Cerebellar cortex (tissue), 1 donor: ENCODE measurements at places on chromosomes 1 and 21.

- peak; percentile 35 for DNase-seq
Observed at GRCh38 chr21:44427241-44428120, 27.8 kb upstream of the LRRC3 start.

GRCh38 chr1:239337799-239338430, 48.5 kb upstream of the CHRM3 start:
- DNase-seq, result no peak

GRCh38 chr1:171844381-171844780, 3.1 kb downstream of the DNM3 start:
- no peak for DNase-seq

DNA sequence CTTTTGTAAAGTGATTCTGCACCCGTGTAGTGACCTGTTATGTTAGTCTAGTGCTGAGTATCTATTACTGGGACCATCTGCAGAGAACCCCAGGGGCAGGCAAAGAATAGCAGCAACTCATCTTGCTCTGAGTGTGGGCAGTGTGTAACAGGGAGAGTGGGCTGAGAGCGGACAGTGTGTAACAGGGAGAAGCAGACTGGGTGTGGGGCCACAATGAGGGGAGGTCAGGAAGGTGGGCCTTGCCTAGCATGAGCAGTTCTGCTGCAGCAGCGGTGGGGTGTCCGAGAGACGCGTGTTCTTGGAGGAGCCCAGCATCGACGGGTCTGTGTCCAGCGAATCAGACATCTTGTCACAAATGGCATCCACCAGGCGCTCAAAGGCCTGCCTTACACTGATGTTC, 41.2 kb upstream of the NRDC start:
- DNase-seq, result no peak

GRCh38 chr1:194903524-194903923, 1704.7 kb downstream of the KCNT2 start:
- no peak for DNase-seq
